ENCODE measurements at places on chromosomes 5 and 9. TPM values are rescaled to one million over a fixed set of nuclear protein-coding genes. Genes with fewer than 3 reads are reported as not detected.

Gene CLIC3
- total RNA-seq: not detected

Gene IL9
- total RNA-seq: not detected

Gene ALDOB
- total RNA-seq: 0.06 TPM

Gene DNM1
- 0.69 TPM for total RNA-seq

Gene MVB12B
- 2.1 TPM for total RNA-seq

Gene SH3PXD2B
- 22.9 TPM for total RNA-seq

Gene MARCHF3
- total RNA-seq: 41.4 TPM

Gene PCDHGC3
- total RNA-seq: 6.5 TPM

Gene LIFR
- 50.7 TPM for total RNA-seq

Gene CCDC192
- not detected for total RNA-seq

Gene ARID3C
- total RNA-seq: not detected

Gene SMIM27
- 1.8 TPM for total RNA-seq

Gene STK32A
- total RNA-seq: not detected

Gene C5orf52
- total RNA-seq: not detected

Gene ZFP37
- total RNA-seq: 0.49 TPM

Gene BTNL8
- not detected for total RNA-seq

Gene ELL2
- 8.1 TPM for total RNA-seq

Gene GLE1
- total RNA-seq: 21.0 TPM

Gene FRRS1L
- total RNA-seq: under 0.01 TPM

Gene PFN3
- total RNA-seq: not detected

Gene QRFP
- not detected for total RNA-seq

Gene PCDHGA9
- 0.97 TPM for total RNA-seq

Gene KIF4B
- 0.38 TPM for total RNA-seq

Gene ANGPTL2
- 14.6 TPM for total RNA-seq

Gene POLR1E
- 14.2 TPM for total RNA-seq

Gene WHRN
- total RNA-seq: under 0.01 TPM

Gene PCDH12
- total RNA-seq: 22.0 TPM

Gene DMRTA1
- total RNA-seq: 0.25 TPM

Gene WNK2
- not detected for total RNA-seq

Gene PROB1
- total RNA-seq: 5.8 TPM

All from bladder microvascular endothelial cell (primary cell).